Naive B cell (primary cell): ENCODE measurements at places on chromosomes 1 and 21.

DNA sequence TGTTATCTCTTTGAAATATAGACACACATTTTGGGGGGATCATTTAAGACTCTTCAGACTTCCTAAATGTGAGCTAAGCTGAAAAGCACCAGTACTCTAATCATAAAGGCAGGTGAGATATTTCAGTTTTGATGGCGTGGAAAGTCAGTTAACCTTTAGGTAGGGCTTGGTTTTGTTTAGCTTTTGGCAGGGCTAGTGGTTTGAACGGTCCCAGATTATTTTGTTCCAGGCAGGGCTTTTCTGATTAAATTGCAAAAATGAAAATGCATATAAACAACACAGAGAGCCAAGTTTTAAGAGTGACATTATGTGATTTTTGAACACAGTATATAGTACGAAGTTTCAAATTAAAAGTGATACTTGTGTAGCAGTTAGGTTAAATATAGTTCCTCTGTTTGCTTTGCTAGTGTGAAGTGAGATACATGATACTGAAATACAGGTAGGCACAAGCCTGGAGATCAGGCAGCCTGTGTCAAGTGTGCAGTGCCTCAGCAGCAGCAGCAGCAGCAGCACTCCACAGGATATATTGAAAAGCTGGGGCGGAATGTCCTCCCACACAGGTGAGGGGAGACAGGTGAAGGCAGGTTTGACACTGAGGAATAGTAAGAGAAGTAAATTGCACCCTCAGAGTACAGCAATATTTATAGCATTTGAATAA lies 47.4 kb downstream of the CAMTA1 start:
- H3K4me1 ChIP-seq, result peaks cover 2% of the 10 kb centered on the region
- no peak overlapping the region for H3K4me3 ChIP-seq
- H3K36me3 ChIP-seq, result peaks cover 9% of the 10 kb centered on the region

- peaks cover under 1% of the 10 kb centered on the region for H3K27me3 ChIP-seq
- no peak overlapping the region for H3K4me3 ChIP-seq
- no peak overlapping the region for H3K27ac ChIP-seq
- H3K36me3 ChIP-seq, result no peaks in the 10 kb centered on the region
- no peak for DNase-seq
- H3K4me1 ChIP-seq, result no peaks in the 10 kb centered on the region
Observed at GRCh38 chr1:57162607-57163261, 196.9 kb upstream of the C8B start.

DNA sequence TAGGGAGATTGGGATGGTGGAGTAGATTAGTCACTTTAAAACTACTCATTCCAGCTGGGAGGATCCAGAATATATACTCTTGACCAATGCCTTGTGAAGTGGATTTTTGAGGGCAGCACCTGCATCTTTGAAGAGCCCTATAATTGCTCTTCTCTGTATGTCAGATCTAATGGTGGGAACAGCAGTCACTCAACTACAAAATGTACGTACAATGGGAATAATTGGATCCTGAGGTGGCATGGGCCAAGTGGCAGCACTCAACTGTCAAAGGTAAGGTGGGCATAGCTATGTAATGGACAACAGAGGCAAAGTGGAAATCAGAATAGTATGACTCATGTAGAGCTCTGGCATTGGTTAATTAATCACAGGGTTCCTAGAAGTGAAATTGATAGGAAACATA lies 51.6 kb upstream of the KIAA0040 start:
- H3K4me1 ChIP-seq, result peaks cover 13% of the 10 kb centered on the region
- no peak overlapping the region for H3K4me3 ChIP-seq
- no peak for DNase-seq
- H3K27ac ChIP-seq, result no peak overlapping the region

GRCh38 chr21:19908390-19908789 lies 1089.8 kb upstream of the NCAM2 start:
- H3K27me3 ChIP-seq, result no peaks in the 10 kb centered on the region
- no peak overlapping the region for H3K27ac ChIP-seq
- no peaks in the 10 kb centered on the region for H3K4me1 ChIP-seq
- DNase-seq, result no peak
- H3K36me3 ChIP-seq, result no peaks in the 10 kb centered on the region

DNA sequence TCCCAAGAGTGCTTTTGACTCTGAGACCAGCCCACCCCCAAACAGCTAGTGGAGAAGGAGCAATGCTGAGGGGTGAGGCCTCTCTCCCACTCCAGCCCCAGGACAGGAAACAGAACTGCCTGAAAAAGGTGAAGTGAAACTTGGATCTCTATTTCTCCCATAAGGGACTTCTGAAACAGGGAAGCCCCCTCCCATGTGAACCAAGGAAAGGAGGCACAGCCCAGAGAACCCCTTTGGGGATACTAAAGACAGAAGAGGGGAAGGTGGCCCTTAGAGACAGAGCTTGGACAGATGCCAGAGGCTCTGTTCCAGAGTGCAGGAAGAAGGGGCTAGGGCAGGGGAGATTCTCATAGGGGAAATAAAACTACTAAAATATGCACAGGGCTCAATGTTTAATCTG lies 2.9 kb downstream of the TNFAIP8L2 start:
- H3K27me3 ChIP-seq, result no peaks in the 10 kb centered on the region
- H3K36me3 ChIP-seq, result no peaks in the 10 kb centered on the region
- H3K4me1 ChIP-seq, result peaks cover 58% of the 10 kb centered on the region
- peak overlapping the region; percentile 100 for H3K4me3 ChIP-seq
- H3K27ac ChIP-seq, result peak overlapping the region; percentile 66

GRCh38 chr1:3799976-3800685 lies 3.8 kb upstream of the LRRC47 start:
- no peak for DNase-seq
- H3K4me3 ChIP-seq, result no peak overlapping the region
- H3K4me1 ChIP-seq, result peaks cover 21% of the 10 kb centered on the region
- peaks cover 22% of the 10 kb centered on the region for H3K27me3 ChIP-seq
- no peaks in the 10 kb centered on the region for H3K36me3 ChIP-seq

GRCh38 chr21:29975776-29976175 lies 36.0 kb upstream of the GRIK1 start:
- no peaks in the 10 kb centered on the region for H3K27me3 ChIP-seq
- H3K36me3 ChIP-seq, result no peaks in the 10 kb centered on the region
- H3K4me1 ChIP-seq, result no peaks in the 10 kb centered on the region
- no peak overlapping the region for H3K27ac ChIP-seq
- DNase-seq, result no peak

DNA sequence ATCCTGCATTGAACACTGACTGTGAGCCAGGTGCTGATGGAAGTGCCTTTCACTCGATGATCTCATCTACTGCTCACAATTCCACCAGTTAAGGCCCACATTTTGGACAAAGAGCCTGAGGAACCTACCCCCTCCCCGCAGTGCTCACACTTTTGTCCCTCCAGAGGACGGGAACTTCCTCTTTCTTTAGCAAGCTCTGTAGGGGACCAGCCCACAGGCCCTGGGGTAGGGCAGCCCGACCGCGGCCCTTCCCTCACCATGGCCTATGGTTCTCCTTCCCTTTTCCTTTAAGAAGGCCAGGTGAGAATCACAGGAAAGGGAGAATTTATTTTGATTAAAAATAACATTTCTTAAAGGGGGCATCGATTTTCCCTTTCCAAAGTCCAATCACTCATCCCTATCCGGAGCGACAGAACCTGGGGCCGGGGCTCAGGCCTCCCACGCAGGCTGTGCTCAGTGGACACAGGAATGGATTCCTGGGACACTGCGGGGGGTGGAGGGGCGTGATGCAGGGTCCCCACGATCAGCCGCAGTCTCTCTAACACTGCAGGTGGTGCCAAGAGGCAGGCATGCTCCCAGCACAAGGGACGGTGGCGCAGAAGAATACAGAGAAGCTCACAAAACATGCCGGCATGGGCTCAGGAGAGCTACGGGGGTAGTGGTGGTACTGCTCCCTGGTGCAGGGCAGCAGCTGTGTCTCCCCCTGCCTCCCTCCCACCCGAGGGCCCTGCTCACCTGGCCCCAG lies 8.9 kb upstream of the KCNE1 start:
- no peak for DNase-seq
- no peak overlapping the region for H3K4me3 ChIP-seq
- peaks cover 15% of the 10 kb centered on the region for H3K36me3 ChIP-seq
- no peaks in the 10 kb centered on the region for H3K27me3 ChIP-seq
- H3K4me1 ChIP-seq, result no peaks in the 10 kb centered on the region

GRCh38 chr1:177934927-177935326 lies 34.9 kb downstream of the SEC16B start:
- no peak overlapping the region for H3K4me3 ChIP-seq
- H3K27ac ChIP-seq, result no peak overlapping the region
- no peak for DNase-seq
- H3K4me1 ChIP-seq, result no peaks in the 10 kb centered on the region
- H3K36me3 ChIP-seq, result no peaks in the 10 kb centered on the region
- H3K27me3 ChIP-seq, result peaks cover 8% of the 10 kb centered on the region

GRCh38 chr1:46530791-46531409 lies 20.5 kb downstream of the KNCN start:
- H3K27ac ChIP-seq, result no peak overlapping the region
- H3K36me3 ChIP-seq, result no peaks in the 10 kb centered on the region
- peaks cover 7% of the 10 kb centered on the region for H3K4me1 ChIP-seq

DNA sequence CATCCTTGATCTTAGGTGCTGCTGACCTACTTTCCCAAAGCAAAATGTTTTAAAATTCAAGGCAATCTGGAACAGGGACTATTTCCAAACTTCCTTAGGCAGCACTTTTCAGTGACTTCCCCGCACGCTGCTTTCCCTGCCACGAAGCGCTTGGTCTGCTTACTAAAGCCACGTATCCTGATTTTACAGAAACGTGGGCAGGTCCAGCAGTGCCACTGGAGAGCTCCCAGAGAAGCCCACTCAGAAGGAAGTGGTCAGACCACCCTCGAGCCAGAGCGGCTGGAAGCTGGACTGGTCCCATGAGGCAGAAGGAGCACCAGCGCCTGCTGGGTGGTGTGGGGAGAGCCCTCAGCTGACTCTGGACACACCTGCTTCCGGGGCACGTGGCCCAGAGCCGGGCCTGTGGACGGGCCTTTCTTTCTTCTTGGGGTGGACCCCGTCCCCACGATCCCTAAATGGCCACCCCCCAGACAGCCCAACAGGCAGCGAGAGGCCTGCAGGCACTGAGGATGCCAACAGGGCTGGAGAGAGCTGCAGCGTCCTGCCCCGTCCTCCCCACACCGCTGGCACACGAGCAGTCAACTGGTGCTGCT lies 23.2 kb downstream of the PTTG1IP start:
- peaks cover 3% of the 10 kb centered on the region for H3K27me3 ChIP-seq
- no peak overlapping the region for H3K4me3 ChIP-seq
- H3K4me1 ChIP-seq, result peaks cover 19% of the 10 kb centered on the region
- DNase-seq, result no peak
- no peak overlapping the region for H3K27ac ChIP-seq

GRCh38 chr1:166307261-166308188 lies 140.7 kb upstream of the FAM78B start:
- H3K4me1 ChIP-seq, result no peaks in the 10 kb centered on the region
- peaks cover 4% of the 10 kb centered on the region for H3K36me3 ChIP-seq
- no peak overlapping the region for H3K4me3 ChIP-seq
- H3K27ac ChIP-seq, result no peak overlapping the region
- no peak for DNase-seq

DNA sequence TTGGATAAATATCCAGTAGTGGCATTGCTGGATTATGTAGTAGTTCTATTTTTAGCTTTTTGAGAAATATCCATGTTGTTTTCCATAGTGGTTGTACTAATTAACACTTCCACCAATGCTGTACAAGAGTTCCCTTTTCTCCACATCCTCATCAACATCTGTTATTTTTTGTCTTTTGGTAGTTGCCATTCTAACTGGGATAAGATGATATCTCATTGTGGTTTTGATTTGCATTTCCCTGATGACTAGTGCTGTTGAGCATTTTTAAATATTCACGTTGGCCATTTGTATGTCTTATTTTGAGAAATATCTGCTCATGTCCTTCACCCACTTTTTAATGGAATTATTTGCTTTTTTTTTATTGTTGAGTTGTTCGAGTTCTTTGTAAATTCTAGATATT lies 183.9 kb downstream of the PTPRU start:
- peaks cover 42% of the 10 kb centered on the region for H3K27me3 ChIP-seq
- no peak for DNase-seq
- no peaks in the 10 kb centered on the region for H3K36me3 ChIP-seq

- peak overlapping the region; percentile 7 for H3K27ac ChIP-seq
- H3K4me3 ChIP-seq, result no peak overlapping the region
Observed at GRCh38 chr1:61583703-61584102, 141.2 kb downstream of the TM2D1 start.
